GM19239 (cell line): ENCODE measurements at places on chromosomes 6 and 20.
A peak's percentile ranks its signal among the peaks of the same experiment; 100 is the strongest.

DNA sequence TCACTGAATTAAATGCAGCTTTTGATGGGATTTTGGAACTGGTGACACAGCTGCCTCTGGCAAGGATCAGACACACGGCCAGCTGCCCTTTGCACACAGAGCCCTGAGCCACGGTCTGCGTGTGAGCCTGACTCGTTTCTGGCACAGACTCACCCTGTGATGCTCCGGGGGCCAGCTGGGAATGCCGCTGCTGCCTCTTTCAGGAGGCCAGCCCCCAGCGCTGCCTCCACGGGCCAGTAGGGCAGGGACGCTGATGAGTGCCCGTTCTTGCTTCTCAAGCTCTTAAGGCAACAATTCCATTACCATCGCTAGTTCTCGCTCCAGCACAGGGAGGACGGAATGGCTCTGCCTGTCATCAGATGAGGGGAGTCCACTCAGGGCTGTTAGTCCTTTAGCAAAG is 61.6 kb downstream of the IRF4 start:
- DNase-seq, result no peak

DNA sequence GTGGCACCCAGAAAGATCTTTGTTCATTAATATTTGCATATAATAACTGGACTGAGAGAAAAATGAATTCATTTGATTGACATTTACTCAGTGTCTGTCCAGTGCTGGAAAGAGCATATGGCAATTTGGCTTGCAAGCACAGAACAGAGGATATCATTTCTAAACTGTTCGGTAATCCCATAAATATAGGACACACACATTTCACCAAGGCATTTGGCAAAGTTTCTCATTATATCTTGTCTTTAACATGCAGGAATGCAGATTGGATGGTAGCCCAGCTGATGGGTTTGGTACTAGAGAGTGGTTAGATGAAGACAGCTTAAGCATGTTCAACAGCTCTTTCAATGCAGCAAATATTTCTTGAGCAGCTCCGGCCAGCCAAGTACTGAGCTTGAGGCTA is 259.2 kb downstream of the PRKN start:
- no peak for DNase-seq

GRCh38 chr6:41958022-41958856 is 16.6 kb upstream of the CCND3 start:
- DNase-seq, result no peak

- no peak for DNase-seq
Measured at GRCh38 chr20:62134735-62135231, 8.4 kb downstream of the PSMA7 start.

- no peak for DNase-seq
Measured at GRCh38 chr6:26075063-26075717, 12.0 kb upstream of the HFE start.

GRCh38 chr6:168420084-168420483 is 20.9 kb upstream of the SMOC2 start:
- no peak for DNase-seq

- no peak for DNase-seq
Measured at GRCh38 chr6:166245148-166245547, 63.0 kb downstream of the PRR18 start.

GRCh38 chr6:84052204-84052882 is 18.8 kb downstream of the MRAP2 start:
- DNase-seq, result no peak

DNA sequence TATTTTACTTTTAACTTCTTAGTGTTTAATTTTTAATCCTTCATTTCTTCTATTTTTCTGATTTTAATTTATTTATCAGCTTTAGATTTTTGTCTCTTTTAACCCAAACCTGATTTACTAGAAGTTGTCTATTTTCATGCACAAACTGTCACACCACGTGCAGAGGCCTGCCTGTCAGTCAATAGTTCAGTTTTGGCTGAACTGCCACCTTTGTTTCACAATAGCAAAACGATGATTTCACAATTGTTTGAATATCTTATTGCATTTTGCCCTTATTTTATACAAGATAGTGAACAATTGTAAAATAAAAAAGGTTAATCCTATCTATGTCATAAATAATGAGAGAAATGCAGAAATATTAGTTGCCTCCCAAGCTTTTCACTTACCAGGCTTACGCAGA is 24.0 kb upstream of the PPP1R3G start:
- no peak for DNase-seq

GRCh38 chr6:155943635-155944034 is 488.0 kb upstream of the NOX3 start:
- DNase-seq, result no peak

DNA sequence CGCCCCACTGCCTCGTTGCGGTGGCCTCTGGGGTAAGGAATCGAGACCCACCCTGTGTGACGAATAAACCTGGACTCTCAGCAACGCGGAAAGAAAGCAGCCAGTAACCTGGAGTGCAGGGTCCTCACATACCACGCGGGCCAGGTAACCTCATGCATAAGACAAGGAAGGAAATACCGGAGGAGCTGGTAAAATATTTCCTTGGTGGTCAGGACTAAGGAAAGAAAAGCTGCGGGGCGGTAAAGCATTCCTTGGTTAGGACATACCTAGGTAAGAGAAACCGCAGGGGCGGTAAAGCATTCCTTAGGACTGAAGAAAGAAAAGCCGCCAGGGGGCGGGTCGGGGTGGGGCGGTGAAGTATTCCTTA is 80.7 kb downstream of the SYTL3 start:
- DNase-seq, result no peak

DNA sequence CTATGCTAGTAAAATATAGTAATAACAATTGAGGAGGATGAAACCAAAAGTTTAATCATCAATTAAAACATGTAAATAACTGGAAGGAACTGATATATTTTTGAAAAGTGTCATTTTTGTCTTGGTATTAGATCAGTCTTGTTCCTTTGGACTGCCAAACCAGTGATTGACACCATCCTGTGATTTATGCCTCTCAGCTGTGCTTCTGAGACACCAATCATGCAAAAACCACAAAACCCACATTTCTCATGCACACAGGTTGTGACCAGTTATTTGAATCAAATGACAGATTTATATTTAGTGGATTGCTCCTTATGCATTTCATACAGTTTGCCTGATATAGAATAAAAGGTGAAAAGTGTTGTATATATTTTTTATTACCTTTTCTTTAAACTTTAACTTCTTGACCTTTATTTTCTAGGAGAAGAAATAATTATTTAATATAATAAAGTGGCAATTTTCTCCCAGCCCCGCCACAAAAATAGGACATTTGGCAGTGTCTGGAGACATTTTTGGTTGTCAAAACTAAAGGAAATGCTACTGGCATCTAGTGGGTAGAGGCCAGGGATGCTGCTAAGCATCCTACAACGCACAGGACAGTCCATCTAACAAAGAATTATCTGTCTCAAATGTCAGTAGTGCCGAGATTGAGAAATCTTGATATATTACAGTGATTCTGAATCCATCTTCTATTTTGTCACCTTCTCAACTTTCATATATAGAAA is 383.6 kb downstream of the BCKDHB start:
- no peak for DNase-seq

GRCh38 chr6:147625946-147626345 is 117.5 kb downstream of the SAMD5 start:
- no peak for DNase-seq

DNA sequence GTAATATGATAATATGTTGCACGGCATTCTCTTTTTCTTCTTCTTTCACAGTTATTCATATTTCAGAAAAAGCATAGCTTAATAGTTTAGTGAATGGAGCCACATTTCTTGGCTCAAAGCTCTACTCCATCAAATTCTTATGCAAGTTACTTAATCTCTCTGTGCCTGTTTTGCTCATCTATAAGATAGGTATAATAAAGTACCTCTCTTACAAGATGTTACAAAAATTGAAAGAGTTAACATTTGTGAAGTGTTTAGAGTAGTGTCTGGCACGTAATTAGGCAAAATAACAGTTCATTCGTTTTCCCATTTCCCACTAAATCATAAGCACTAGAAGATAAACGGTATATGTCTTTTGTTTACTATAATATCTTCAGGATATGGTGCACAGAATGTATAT is 1304.4 kb upstream of the EYS start:
- DNase-seq, result no peak

- DNase-seq, result no peak
Measured at GRCh38 chr6:7215131-7215530, 97.9 kb downstream of the SSR1 start.

DNA sequence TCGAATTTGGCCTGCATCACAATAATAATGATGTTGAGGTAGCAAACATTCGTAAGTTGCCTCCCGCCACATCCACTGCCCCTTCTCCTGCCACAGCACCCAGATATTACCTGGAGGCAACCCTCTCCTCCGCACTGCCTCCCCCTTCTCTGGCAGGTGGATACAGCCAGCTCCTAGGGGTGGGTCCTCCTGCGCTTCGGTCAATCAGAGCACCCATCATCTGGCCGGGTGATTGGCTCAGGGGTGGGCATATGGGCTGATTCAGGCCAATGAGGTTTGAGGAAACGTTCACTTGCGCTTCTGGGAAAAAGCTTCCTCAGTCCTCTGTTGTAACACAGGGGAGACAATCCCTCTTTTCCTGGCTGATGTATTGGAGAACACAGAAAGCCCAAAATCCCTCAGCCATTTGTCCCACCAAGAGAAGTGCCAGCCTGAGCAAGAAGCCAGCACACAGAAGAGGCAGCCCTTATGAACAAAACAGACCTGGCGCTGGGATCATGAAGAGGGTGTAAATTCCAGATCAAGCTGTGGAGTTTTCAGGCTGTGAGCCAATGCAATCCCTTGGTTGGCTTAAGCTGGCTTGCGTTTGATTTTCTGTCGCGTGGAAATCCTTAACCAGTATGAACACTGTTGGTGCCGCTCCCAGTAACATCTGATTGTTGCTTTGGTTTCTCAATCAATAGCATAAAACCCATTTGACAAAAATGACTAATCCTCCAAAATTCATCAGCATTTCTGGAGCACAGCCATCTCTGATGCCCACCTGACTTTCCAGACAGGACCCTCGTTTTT is 82.2 kb downstream of the PRDM1 start:
- DNase-seq, result no peak

- no peak for DNase-seq
Measured at GRCh38 chr20:35342154-35342769, 50.0 kb upstream of the FAM83C start.

- DNase-seq, result no peak
Measured at GRCh38 chr6:158266131-158266530, 46.1 kb upstream of the TULP4 start.

DNA sequence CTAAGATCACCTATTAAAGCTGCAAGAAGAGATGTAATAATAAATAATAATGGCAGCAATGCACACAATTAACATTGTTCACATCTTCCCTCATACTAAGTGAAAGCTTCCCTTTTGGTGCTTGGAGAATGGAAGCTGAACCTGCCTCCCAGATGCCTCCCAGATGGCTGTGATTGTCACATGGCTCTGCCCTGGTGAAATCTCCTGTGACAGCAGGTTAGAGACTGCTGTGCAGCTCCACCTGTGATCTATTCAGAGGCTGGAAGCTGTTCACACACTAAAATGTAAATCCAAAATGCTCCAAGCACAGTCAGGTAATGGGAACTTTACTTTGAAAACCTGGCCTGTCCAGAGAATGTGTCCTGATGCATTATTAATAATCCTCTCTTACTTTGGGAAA is 41.7 kb upstream of the RGS17 start:
- DNase-seq, result no peak

DNA sequence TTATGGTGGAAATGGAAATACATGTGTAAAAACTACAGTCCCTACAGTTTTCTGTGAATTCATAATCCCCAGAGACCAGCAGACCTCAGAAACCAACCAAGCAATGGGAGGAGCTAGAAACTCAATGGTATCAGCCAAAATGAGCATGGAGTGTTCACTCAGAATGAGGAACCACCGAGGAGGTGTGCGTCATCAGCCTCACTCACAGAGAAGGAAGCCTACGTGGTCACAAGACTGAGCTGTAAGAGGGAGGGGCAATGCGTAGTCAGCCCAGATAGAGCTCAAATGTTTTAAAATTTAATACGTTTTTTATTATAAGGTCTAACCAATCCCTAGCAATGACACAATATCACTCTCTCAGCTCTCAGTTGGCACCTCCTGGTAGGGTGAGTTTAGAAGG is 17.4 kb downstream of the MYLK4 start:
- peak; percentile 54 for DNase-seq

- DNase-seq, result no peak
Measured at GRCh38 chr6:158538741-158539140, 21.1 kb upstream of the TMEM181 start.

GRCh38 chr6:42332916-42333315 is 115.3 kb upstream of the MRPS10 start:
- no peak for DNase-seq

DNA sequence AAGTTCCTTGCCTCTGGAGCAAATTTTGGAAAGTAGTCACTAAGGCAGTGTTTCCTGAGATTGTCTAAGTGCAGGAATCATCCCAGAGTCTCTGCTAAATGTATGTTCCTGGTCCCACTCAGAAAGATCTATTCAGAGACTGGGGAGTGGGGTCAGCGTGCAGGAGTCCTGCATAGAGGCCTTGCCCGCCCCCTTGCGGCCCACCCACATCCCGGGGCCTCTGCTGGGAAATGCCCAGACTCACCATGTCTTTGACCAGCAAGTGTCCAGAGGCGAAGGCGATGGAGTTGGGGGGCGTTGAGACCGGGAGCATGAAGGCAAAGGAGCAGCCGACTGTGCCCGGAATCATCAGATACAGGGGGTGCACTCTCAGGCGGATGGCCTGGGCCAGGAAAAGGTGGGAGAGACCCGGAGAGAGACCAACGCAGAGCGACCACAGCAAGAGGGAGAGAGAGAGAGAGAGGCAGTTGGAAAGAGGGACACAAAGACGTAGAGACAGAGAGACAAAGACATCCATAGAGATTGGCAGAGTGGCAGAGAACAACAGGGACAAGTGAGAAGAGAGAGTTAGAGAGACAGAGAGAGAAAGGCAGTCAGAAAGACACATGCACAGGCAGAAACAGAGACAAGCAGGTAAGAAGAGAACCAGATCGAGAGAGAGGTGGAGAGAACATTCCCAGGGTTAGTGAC is 12.9 kb upstream of the OCSTAMP start:
- no peak for DNase-seq

DNA sequence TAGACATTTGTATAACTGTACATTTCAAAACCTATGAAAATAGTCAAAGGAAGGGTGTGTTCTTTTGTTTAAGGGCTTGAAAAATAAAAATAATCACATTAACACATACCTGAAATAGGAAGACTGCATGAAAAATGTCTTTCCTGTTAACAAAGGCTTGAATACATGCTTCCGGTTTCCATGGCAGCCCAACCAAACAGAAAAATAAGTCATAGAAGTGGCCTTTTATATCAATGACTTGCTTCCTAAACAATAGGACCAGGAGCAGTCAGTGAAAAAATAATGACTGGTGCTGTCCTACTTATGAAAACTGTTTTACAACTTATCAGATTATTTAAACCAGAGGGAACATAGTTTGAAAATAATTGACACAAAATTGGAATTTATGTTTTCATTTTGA is 412.6 kb upstream of the PLCB4 start:
- no peak for DNase-seq

GRCh38 chr6:107877968-107878367 is 53.9 kb upstream of the SCML4 start:
- DNase-seq, result no peak
